ENCODE measurements at places on chromosomes 12 and 14.

DNA sequence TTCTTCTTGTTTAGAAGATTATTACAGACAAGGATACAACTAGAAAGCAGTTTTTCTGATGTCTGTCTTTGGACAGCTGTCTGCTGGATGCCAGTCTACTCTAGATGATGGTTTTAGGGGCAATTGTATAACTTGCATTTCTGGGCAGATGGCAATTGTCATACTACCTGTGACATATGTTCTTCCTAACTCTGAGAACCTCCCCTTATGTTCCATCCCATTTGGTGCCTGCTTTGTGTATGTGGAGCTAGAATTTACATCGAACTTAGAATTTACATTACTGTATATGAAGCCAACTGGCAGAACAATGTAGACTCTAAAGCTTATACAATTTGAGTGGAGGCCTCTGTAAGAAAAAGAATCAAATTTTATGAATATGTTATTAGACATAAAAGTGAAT lies 430.2 kb upstream of the SEL1L start:
- DNase-seq: no peak

GRCh38 chr12:9740106-9740750 lies 7.3 kb upstream of the CLECL1 start:
- no peak for DNase-seq

- DNase-seq: peak; percentile 64
These were observed 57.9 kb downstream of the TRPV4 start for GRCh38 chr12:109775172-109775881.

DNA sequence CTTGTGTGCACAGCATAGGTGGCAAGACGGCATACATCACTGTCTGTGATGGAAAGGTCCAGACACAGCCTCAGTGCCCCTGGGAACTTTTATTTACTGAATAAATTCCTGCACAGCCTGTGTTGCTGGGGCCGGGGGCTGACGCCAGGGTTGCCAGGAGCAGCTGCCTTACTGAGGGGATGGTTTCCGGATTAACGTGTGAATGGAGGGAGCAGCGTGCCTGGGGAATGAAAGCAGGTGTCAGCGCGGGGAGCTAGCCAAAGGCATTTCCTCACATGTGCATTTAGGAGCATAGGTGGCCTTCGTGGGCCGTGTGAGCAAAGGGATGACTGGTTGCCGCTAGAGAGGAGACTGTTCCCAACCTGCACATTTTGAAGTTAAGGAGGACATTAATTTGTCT lies 41.6 kb downstream of the SFSWAP start:
- no peak for DNase-seq

- no peak for DNase-seq
These were observed 31.3 kb downstream of the SERPINA11 start for GRCh38 chr14:94421316-94421715.

DNA sequence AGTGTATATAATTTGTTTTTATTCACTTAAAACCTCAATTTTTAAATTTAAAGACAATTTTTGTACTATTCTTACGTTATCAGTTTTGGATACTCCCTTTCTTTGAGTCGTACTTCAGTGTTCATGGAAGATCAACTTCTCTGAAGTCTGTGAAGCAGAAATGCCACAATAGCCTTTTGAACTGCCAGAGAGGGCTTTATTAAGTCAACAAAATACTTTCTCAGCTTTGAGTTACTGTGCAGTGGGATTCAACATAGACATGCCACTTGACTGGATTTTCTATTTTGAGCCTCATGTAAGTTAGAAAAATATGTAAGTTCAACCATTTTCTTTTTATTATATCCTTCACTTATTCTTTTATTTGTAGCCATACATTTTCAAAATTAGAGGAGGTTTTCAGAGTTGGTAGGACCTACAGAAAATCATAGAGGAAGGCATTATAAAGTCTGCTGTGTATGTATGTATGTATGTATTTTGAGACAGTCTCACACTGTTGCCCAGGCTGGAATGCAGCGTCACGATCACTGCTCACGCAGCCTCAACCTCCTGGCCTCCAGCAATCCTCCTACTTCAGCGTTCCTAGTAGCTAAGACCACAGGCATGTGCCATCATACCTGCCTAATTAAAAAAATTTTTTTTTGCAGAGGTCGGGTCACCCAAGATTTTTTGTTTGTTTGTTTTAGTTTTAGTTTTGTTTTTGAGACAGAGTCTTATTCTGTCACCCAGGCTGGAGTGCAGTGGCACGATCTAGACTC lies 31.3 kb upstream of the BCAT1 start:
- DNase-seq: no peak

GRCh38 chr12:105696-106095 lies 39.1 kb downstream of the IQSEC3 start:
- DNase-seq: no peak

- DNase-seq: no peak
These were observed 62.0 kb upstream of the LMNTD1 start for GRCh38 chr12:25615119-25615518.

GRCh38 chr12:68667896-68668295 lies 18.9 kb upstream of the NUP107 start:
- no peak for DNase-seq

- no peak for DNase-seq
These were observed 7.6 kb upstream of the IFI27 start for GRCh38 chr14:94102768-94103482.

- no peak for DNase-seq
These were observed 57.2 kb downstream of the PIWIL1 start for GRCh38 chr12:130394906-130395305.

DNA sequence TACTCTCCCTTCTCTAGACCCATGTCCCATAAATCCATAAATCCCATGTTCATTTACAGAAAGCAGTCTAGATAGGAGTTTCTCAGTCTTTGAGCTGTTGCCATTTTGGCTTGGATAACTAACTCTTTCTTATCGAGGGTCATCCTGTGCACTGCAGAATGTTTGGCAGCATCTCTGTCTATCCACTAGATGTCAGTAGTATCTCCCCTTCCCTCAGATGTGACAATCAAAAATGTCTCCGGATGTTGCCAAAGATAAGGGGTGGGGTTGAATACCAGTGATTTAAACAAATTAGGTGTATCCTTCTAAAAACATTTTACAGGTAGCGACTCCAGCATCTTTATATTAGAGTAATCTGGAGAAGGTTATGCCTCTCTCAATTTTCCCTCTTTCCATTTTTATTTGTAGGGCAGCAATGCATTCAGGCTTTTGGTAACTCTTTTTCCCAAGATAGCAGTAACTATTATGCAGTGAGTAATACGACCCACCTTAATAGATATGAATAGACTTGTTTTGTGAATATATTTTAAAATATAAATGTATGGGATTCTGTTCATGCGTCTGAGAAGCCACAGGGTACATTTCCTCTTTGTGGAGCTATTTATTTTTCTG lies 100.7 kb downstream of the LRRK2 start:
- no peak for DNase-seq

- DNase-seq: no peak
These were observed 121.4 kb downstream of the SMOC1 start for GRCh38 chr14:70000601-70001000.

- DNase-seq: no peak
These were observed 187.6 kb downstream of the NAV3 start for GRCh38 chr12:78018171-78018910.

DNA sequence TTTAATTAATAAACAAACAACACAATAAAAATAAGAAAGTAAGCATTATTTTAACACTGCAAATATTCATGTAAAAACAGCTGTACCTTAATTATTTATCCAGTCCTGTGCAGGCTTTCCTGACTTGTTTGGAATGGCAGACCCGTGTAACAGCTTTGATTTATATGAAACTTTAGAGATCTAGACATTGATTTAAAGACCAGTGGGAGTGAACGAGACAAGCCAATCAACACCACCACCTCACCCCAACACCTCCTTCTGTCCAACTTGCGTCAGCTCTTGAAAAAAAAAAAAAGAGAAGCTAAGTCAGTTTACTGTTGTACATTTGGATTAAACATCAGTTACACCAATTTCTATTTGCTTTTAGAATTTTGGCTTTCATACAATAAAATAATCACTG lies 22.3 kb downstream of the SLC38A4 start:
- DNase-seq: no peak

DNA sequence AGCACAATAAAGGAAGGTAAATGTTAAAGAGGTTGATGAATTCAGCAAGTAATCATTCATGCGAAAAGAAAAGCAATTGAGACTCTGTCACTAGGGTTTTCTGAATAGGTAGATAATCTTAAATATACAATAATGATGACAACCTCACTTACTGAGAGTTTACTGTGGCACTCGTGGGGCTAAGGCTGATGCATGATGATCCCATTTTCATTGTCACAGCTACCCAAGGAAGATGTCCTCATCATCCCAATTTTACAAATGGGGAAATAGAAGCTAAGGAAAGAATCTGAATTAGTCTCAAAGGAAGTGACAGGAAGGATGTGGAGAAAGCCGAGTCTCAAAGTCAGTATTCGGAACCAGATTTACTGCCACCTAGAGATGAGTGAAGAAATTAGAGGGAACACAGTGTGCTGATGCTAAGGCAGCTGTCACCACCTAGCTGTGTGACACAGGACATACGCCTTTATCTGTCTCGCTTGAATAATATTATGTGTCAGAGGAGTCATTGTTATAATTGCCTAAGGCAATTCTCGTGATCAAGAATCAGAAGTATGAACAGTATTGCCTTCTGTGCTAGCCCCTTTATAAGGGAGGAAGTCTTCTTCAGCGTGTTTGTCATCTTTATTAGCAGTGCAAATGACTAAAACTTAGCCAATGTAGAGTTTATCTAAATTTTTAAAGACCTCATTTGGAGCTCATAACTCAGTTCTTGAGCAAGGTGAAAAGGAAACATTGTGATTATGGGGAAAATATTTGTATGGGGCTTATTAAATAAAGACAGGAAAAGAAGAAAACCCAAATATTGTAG lies 63.2 kb downstream of the ERGIC2 start:
- no peak for DNase-seq

DNA sequence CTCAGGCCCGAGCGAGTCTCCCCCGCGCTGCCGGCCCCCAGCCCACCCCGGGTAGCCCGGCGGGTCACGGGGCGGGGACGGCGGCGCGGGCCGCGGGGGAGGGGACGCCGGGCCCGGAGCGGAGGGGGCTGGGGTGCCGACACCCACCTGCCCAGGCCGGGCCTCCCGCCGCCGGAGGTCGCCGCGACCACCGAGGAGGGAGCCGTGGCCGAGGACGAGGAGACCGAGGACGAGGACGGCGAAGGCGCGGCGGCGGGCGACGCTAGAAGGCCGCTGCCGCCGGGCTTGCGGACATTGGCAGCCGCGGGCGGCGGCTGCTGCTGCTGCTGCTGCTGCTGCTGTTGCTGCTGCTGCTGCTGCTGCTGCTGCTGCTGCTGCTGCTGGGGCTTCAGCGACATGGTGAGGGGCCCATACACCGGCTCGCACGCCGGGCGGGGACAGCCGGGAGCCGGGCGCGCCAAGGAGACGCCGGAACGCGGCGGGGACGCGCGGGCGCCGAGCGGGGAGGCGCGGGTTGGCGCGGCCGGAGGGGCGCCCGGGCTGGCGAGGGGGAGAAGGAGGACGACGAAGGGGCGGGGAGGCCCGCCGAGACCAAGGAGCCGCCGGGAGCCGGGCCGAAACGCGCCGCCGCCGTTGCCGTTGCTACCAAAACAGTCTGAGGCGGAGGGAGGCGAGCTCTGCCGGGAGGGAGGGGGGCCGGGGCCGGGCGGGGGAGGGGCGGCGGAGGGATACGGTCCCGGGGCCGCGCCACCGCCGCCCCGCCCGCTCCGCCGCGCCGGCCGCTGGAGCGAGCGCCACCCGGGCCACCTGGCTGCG lies at the start of gene ATXN2:
Gene ATXN2 (minus strand): TSS at position 679 of the 816 bp plus-strand sequence. CDS start 281 bp downstream, at position 398.
- DNase-seq: peak; percentile 53

GRCh38 chr14:68404652-68405183 lies 388.1 kb downstream of the ZFP36L1 start:
- DNase-seq: no peak

DNA sequence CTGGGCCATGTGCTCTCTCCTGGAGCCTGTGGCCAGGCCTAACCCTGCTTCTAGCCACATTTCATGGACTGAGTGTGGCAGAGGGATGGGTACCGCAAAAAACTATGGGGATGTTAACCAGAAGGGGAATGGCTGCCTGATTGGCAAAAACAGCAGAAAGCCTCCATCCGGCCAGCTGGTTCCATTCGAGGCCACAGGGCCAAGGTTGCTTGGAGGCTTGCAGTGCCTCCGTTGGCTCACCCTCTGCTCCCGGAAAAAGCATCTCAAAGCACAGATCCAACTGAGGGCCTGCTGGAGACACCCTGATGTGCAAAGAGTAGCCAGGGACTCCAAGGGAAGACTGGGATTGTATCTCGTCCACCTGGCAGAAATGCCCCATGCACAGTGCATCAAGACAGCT lies 16.5 kb downstream of the TMEM120B start:
- no peak for DNase-seq

GRCh38 chr12:128808651-128809050 lies 15.1 kb downstream of the SLC15A4 start:
- DNase-seq: no peak

DNA sequence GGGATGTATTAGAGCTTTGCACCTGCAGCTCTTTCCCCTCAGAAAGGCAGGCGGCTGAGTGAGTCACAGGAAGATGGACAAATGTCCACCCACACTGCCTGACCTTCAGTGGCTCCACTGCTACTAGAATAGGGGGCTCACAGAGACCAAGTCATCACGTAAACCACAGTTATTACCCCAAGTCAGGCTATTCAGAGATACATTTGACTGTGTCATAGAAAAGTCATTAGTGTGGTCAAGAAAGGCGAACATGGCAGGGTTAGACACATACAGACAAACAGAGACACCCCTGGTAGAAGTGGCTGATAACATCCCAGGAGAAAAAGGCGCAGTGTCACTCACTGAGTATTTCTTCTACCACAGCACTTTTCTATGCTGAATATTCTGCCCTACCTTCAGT lies 36.0 kb downstream of the GCH1 start:
- no peak for DNase-seq

DNA sequence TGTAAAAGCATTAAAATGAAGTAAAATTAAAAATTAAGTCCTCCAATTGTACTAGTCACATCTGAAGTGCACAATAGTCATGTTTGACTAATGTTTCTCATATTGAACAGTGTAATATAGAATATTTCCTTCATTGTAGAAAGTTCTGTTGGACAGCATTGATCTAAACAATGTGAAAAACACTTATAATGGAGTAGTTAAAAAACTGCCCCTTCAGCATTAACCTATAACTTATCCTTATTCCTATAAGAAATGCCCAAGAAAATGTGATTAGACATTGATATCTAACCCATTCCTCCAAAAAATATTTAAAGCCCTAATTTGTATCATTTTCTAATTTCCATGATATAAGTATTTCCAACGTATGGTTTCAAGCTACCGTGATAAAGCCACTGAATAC lies 210.7 kb downstream of the RASSF9 start:
- no peak for DNase-seq
